ENCODE measurements at places on chromosomes 4 and X. TPM values are rescaled to one million over a fixed set of nuclear protein-coding genes. Genes with fewer than 3 reads are reported as not detected.

DNA sequence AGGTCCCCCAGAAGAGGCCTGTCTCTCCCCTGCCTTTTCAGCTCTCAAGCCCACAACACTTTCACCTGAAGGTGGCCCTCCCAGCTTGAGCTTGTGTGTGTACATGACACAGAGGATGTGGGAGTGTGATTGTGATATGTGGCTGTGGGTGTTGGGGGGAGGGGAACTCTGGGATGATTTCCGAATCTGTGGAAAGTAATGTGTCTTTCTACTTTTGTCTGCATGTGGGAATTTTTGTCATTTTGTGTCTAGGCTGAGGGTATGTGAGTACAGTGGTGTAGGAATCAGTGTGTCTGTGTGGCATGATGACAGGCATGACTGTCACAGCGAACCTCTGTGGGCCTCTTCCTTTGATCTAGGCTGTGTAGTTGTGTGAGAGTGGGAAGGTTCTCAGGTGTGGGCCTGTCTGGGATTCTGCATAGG is 6.4 kb downstream of the SYP start:
- ATAC-seq = no peak

- no peak for ATAC-seq
These were observed 37.1 kb upstream of the SLC7A11 start for GRCh38 chr4:138279286-138279685.

DNA sequence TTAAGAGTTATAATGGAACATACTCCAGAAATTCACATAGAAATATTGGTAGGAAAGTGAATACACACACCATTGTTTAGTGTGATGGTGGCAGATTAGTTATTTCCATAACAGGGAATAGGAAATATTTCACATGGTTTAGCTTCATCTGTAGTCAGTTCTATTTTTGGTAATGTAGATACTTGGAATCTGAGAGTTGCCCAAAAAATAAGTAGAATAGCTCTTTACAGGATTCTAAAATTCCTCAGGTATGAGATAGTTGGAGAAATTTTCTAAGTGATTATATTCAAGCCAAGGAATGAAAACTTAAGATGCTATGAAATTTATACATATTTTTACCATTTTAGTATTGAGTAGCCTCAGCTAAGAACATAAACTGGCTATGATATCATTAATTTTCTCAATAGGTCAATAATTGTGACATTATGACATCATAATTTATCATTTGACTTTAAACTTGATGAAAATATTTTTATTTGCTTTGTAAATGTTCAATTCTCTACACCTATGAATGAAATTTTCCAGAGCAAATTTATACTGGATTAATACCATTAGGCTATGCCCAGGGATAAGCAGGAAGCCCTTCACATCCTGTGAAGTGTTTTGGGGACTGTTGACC is 35.8 kb downstream of the CPEB2 start:
- no peak for ATAC-seq

DNA sequence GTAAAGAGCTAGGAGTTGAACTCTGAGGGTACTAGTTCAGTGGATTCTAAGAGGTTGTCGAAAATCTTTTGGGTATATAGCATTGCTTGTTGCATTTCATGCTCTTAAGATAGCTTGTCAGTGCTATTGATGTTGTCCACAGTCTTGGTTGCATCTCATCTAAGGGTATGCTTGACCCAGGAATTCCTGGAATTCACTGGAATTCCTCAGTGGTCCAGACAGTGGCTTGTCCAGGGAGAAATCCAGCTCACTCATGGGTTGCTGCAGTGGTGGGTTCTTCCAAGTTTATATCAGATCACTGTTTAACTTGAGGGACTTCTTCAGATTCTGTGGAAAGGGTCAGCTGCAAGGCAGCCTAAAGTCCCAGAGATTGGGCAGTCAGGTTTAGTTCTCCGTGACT is 29.8 kb upstream of the SMARCAD1 start:
- no peak for ATAC-seq

DNA sequence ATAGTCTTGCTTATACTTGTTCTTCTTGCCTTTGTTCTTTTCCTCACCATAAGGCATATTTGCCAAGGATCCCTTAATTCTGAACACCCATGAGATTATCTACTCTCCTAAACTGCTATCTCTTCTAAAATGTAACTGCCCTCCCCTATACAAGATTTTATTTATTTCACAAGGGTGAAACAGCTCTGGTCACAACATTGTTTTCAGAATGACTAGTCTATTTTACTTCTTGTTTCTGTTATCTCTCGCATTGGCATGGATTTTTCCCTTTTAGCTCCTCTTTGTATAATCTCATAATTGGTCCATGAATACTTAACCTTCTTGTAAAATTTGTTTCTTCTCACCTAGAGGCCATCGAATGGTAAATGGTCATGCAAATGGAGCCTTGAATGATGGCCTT is 17.2 kb upstream of the COL25A1 start:
- ATAC-seq = no peak

DNA sequence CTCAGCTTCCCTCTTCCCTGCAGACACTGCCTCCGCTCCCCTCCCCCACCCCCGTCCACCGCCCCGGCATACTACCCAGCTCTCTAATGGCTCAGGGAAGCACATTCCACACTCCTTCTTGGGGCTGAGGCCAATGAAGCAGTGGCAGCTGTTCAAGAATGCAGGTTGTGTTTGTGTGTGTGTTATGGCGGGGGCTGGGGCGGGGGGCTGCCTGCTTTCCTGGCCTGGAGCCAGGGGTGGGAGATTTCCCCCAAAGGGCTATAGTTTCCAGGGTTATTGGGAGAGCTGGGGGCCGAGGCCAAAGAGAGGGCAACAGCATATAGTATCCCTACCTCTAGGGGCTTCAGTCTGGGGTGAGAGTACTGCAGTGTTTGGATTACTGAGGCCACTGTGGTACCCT is 149.4 kb downstream of the EFNB1 start:
- no peak for ATAC-seq

DNA sequence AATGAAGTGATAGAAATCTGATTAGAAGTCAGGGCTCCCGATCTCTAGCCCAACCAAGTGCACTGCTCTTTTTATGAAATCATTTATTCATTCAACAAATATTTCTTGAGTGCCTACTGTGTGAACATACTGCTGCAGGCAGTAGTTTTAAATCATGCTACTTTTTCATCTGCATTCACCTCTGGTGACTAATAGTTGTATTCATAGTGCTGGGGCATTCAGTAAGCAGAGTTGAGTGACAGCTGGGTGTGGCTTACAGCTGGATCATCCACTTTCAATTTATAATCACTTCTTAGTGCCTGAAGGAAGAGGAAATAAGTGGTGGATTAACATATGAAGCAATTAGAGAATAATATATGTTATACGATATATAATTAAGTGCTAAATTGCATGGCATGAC is 94.1 kb upstream of the HPRT1 start:
- ATAC-seq = peak; percentile 82

DNA sequence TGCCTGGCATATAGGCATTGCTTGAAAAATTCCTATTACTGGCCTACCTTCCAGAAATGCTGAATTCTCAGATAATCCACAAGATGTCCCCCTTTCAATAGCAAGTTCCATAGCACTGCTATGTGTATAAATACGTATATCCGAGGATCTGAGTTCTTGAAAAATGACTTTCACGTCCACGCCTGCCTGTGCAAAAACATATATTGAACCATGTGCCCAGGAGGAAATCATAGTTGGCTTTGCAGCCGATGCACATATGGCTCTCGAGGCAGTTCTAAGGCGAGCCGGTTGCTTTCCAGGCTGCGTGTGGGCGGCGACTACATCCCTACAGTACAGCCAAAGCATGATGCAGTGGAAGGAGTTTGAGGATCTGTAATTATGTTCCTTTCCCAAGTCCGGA is 55.4 kb upstream of the ESX1 start:
- ATAC-seq = peak; percentile 66

DNA sequence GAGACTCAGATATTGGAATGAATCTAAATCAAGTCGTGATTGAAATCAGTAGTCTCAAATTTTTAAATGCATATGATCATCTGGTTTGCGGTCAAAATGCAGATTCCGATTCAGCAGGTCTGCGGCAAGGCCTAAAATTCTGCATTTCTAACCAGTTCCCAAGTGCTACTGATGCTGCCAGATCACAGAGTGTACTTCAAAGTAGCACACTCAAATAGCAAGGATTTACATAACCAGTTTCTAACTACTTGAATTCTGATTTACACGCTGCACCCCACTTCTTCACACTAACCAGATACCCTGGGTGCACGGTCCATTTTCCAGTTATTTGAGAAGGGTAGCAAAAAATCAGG is 752 bp downstream of the MBTPS2 start:
- peak; percentile 7 for ATAC-seq

GRCh38 chrX:83593634-83594294 is 85.7 kb downstream of the POU3F4 start:
- ATAC-seq = no peak

DNA sequence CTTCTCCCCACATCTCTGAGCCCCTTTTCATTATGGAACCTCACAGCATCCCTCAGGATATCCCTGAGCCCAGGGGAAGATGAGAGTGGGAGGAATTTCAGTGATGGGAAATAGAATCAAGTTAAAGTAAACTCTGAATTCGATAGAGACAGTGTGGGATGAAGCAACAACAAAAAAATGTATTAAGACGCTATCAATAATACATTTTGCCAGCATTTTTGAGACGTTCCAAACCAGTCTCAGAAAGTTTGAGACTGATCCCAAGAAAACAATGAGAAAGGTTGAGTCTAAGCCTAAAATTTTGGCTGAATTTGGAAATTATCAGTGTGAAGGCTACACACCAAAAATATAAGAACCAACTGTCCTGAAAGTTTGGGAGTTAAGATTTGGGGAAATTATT is 196.2 kb downstream of the CBR4 start:
- no peak for ATAC-seq

DNA sequence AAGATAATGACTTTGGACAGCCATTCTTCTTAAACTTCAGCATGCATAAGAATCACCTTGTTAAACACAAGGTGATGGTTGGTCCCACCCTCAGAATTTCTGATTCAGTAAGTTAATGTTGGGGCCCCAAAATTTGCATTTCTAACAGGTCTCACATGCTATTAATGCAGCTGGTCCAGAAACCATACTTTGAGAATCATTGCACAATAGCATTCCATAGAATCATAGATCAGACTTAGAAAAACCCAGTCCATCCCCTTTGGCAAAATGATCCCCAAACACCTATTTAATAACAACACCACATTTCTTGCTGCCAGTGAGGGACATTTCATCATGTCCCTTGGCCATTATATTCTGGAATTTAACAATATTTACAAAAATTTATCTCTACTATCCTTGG is 6.2 kb upstream of the MGAT4D start:
- no peak for ATAC-seq

MAGEA2 gene
- total RNA-seq = 0.13 TPM

NUP62CL gene
- total RNA-seq = 3.2 TPM

MTTP gene
- total RNA-seq = 0.20 TPM

FAM149A gene
- total RNA-seq = 5.2 TPM

Measured in motor neuron (in vitro differentiated cells).